Chondrocyte (in vitro differentiated cells): ENCODE measurements at places on chromosomes 7 and 10.

- DNase-seq = no peak
These were observed 385.8 kb downstream of the ETV1 start for GRCh38 chr7:13603661-13604060.

DNA sequence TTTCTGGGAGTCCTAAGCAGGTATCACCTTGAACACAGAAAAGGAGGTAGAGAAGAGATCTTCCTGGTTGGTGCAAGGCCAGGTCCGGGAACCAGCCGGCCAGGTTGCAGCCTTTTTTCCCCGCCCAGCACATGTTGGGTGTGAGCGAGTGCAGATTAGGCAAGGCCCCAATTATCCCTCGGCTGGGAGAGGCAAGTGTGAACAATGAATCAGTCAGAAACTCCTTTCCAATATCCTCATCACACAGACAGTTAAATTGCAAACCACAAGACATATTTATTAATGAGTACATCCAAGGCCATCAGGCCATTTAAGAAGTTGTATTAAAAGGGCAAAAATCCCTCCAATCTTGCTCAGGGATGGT, 115.0 kb upstream of the AFAP1L2 start:
- no peak for DNase-seq

GRCh38 chr7:120714945-120715344, 143.0 kb downstream of the TSPAN12 start:
- DNase-seq = no peak

DNA sequence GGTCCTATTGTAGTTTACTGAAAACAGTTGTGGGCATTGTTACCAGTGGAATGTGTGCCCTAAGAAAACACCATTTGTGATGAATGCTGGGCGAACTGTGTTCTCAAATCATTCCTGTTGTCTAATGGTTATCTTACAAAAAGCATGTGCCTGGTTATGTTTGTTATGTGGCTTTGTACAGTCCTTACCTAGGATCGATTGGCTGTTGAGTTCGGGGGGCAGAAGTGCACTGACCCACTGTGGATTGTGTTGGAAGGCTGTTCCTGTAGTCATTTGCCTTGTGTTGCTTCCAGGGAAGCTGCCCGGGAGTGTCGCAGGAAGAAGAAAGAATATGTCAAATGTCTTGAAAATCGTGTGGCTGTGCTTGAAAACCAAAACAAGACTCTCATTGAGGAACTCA, 84.3 kb downstream of the CREM start:
- DNase-seq = no peak

GRCh38 chr10:110524179-110524858, 26.6 kb downstream of the DUSP5 start:
- DNase-seq = no peak

DNA sequence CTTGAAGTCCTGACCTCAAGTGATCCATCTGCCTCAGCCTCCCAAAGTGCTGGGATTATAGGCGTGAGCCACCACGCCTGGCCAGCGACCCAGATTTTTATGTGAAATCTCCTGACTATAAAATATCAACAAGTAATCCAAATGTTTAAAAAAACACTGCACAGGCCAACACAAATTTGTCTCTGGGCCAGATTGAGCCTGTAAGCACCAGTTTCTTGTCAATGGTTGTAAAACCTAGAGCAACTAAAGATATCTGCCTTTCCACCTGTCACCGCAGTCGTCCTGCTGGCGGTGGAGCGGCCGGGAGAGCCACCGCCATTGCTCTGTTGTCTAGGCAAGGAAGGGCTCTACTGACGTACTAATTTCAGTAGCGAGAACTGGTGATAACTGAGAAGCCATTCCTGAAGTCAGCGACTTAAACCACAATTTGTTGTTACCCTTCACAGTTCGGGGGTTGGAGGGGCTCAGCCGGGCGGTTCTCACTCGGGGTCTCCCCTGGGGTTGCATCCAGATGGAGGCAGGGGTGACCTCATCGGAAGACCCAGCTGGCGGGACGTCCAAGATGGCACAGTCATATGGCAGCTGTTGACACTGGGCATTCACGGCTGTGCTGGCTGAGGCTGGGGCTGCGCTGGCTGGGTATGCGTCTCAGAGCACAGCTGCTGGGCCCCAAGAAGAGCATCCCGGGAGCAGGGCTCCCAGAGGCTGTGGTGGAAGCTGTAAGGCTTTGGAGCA, 55.2 kb upstream of the PDGFA start:
- no peak for DNase-seq

GRCh38 chr10:124281666-124282065, 137.1 kb downstream of the OAT start:
- peak; percentile 81 for DNase-seq

- DNase-seq = no peak
These were observed 104.0 kb downstream of the MAD1L1 start for GRCh38 chr7:2128601-2129322.

DNA sequence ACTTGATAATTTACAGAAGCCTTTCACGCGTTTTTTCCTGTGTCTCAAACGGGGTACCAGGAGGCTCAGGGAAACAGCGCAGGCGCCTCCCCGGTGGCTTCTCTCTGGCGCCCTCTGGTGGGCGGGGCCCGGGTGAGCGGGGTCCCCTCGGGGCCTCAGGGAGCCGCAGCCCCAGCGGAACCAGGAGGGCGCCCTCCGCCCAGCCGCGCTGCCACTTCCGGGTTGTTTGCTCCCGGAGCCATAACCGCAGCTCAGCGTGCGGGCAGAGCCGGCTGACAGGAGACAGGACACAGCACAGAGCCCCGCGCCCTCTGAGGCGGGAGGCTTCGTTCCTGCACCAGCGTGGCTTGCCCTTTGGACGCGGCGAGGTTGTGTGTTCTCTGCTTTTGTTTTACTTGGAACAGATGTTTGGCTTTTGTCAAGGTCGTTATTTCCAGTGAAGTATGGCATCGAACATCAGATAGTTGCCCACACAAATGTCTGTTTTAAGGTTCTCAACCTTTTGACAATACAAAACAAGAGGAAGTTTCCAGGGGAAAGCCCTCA, 6.9 kb upstream of the CYP2E1 start:
- DNase-seq = no peak

- no peak for DNase-seq
These were observed 804 bp downstream of the FRAT1 start for GRCh38 chr10:97319671-97320479.

GRCh38 chr7:12635830-12636229, 51.6 kb upstream of the ARL4A start:
- no peak for DNase-seq

DNA sequence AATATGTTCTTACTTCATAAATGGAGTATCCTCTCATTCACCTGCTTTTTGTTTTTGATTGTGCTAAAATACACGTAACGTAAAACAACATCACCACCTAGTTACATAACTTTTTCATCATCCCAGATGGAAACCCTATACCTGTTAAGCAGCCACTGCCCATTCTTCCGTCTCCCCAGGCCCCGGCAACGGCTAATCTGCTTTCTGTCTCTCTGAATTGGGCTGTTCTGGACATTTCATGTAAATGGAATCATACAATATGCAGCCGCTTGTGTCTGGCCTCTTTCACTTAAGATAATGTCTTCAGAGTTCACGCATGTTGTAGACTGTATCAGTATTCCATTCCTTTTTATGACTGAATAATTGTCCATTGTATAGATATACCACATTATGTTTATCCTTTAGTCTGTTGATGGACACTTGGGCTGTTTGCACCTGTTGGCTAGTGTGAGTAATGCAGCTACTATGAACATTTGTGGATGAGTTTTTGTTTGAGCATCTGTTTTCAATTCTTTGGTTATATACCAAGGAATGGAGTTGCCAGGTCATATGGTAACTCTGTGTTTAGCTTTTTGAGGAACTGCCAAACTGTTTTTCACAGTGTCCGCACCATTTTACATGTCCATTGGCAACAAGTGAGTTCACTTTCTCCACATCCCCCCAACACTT, 14.1 kb upstream of the SUN1 start:
- no peak for DNase-seq

GRCh38 chr7:16668978-16669377, 23.0 kb downstream of the BZW2 start:
- no peak for DNase-seq

- no peak for DNase-seq
These were observed 20.0 kb downstream of the VSIR start for GRCh38 chr10:71753091-71753959.

DNA sequence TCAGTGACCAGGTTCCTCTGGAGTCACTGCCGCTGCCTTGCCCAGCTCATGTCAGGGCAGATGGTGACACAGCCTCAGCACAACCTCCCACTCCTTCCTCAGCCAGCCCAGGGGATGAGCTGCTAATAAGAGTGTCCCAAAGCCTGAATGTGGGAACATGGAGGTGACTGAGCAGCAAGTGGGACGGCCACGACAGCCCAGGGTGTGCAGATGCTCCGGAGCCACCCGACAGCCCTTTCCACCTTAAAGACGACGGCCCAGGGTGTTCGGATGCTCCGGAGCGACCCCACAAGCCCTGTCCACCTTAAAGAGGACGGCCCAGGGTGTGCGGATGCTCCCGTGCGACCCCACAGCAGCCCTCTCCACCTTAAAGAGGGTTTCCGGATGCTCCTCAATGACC, 89.2 kb downstream of the DIP2C start:
- no peak for DNase-seq

DNA sequence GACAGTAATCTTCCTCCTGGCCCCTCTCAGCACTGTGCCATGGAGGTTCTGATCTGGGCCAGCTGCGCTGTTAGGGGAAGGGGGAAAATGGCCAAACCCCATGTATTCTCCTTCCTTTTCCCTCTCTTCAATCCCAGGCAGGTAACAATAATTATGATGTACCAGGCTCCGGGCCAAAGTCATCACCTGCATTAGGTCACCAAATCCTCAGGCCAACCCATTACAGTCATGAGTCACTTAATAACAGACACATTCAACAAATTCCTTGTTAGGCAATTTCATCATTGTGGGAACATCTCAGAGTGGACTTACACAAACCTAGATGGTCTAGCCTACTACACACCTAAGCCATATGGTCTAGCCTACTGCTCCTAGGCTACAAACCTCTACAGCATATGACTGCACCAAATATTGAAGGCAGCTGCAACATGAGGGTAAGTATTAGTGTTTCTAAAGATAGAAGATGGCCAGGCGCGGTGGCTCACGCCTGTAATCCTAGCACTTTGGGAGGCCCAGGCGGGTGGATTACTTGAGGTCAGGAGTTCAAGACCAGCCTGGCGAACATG, 2.2 kb upstream of the HSPB1 start:
- no peak for DNase-seq

- no peak for DNase-seq
These were observed 82.0 kb downstream of the PLPP4 start for GRCh38 chr10:120539076-120539475.

- no peak for DNase-seq
These were observed 171.1 kb downstream of the ADRA2A start for GRCh38 chr10:111247781-111248389.

DNA sequence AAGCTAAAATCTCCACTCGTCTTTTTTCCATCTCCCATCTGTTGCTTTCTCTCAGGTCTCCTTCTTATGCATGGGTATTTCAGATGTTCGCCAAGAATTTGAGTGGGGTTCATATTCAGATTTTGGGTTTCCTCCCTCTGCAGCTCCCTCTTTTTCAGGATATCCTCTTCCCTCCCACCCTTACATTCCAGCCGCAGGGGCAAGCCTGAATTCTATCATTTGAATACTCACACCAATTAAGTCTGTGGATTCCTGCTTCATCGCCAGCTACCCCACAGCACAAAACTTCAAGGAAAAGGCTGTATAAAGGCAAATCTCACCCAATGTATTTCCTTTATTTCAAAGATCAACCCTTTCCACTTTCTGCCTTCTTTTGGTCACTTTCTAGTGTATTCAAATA, 41.6 kb upstream of the FOXI2 start:
- DNase-seq = no peak

- no peak for DNase-seq
These were observed 84.5 kb downstream of the ATXN7L1 start for GRCh38 chr7:105791926-105792325.

- no peak for DNase-seq
These were observed 54.2 kb upstream of the CDCA7L start for GRCh38 chr7:21999896-22000295.

DNA sequence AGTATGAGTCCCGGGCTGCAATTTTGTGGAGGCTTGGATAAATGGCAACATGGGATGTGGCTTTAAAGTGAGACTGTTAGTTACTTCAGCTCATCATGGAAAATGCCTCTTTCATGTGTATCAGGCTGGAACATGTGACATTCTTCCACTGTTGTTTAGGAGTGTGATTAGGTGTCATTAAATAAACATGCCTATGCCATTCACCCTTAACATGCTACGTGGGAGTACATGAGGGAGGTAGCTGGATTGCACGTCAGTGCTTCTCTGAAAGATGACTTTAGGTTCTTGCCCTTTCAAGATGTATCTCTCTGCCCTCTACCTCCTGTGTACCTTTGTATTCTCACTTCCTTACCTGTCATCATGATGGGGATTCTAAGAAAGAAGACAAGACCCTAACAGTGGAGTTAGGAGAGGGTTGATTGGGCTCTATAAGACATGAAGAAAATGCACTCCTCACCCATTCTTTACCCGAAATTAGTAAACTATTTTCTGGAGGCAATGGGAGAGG, 8.9 kb downstream of the AKR1E2 start:
- DNase-seq = no peak
